ENCODE measurements at places on chromosomes 6 and 20.
A peak's percentile ranks its signal among the peaks of the same experiment; 100 is the strongest.

GRCh38 chr6:9503111-9503761 lies 911.6 kb downstream of the TFAP2A start:
- peak; percentile 91 for DNase-seq

DNA sequence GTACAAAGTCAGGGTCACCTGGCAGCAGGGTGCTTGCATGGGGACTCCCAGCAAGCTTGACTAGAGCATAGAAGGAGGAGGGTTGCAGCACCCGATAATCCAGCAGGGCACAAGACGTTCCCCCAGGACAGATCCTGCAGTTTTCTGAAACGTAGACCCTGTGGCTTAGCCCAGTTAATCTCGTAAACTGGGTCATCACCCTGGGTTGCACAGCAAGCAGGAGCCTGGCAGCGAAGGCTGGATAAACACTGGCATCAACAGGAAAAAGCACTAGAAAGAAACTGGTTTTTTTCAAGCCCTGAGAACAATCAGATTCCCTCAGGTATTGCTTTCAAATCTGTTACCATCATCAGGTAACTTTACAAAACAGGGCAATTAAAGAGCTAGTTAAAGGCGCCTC lies 92.6 kb downstream of the PDE7B start:
- no peak for DNase-seq

DNA sequence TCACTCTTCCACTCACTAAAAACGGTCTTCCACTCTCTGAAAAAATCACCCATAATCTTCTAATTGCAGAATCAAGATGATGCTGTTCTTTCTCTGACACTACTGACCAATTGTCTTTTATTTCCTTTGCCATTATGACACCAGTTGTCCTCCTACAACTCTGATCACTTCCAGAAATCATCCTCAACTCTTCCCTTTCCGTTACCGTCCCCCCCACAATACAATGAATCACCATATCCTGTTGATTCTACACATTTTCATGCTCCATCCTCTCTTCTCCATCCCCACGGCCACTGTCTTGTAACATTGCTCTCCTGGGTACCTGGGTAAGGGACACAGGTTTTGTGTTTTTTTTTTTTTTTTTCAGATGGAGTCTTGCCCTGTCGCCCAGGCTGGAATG lies 2.5 kb upstream of the PPP2R5D start:
- no peak for DNase-seq

- DNase-seq, result no peak
Measured at GRCh38 chr20:12808006-12808567, 200.7 kb upstream of the SPTLC3 start.

DNA sequence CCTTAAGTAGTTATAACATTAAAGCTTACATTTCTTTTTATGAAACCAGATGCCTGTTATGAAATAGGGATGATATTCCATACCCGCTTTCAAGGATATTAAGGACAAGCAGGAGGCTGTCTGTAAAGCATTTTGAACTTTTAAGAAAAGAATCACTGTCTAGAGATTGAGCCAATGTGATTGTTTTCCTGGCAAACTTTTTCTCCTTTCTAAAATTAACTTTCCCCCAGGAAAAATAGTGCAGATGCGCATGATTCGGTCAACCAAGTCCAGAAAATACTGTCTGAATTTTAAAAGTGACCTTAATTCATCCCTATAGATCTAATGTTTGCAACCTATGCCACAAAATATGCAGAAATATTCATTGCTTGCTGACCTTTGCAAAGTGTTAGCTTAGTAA lies 15.1 kb upstream of the DEK start:
- no peak for DNase-seq

GRCh38 chr6:102717737-102718456 lies 1324.4 kb downstream of the GRIK2 start:
- no peak for DNase-seq

DNA sequence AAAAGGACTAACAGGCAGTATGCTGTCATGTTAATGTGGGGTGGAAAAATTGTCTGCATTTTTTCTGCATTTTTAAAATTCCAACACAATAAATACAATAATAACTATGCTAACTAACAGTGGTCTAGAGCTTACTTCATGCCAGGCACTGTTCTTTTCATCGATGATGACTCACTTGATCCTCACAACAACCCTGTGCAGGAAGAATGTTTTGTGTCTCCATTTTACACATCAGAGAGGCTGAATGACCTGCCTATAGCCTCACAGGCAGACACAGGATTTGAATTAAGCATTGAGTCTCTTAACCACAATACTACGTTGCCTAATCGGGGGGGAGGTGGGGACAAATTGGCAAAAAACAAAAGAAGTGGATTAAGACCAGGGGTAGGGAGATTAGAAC lies 26.9 kb upstream of the FANCE start:
- DNase-seq, result peak; percentile 98

- no peak for DNase-seq
Measured at GRCh38 chr20:38805958-38806854, 709 bp downstream of the PPP1R16B start.

DNA sequence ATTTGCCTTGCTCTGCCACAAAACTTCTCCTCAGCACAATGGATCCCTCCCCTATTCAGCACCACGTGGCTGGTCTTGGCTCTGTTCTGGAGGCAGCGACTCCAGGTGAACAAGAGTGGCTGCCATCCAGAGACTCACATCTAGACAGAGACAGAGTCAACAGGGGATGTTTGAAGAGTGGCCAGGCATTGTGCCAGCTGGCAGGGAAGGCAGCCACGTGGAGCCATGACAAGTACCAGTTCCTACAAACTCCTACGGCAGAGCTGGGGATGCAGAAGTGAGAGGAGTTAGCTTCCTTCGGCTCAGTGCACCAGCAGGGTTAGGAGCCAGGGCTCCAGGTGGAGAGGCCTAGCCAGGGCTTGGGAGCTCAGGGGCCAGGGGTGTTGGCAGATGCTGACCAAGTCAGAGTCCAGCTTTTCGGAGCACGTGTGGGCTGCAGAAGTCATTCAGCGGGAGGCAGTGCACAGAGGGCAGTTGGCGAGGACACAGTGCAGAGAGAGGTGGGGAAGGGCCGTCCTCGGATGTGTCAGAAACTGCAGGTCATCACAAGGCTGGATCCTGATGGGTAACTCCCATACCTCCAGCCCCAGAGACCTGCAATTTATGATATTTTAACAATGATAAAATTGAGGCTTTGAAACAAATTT lies 171.7 kb upstream of the PDE10A start:
- no peak for DNase-seq

DNA sequence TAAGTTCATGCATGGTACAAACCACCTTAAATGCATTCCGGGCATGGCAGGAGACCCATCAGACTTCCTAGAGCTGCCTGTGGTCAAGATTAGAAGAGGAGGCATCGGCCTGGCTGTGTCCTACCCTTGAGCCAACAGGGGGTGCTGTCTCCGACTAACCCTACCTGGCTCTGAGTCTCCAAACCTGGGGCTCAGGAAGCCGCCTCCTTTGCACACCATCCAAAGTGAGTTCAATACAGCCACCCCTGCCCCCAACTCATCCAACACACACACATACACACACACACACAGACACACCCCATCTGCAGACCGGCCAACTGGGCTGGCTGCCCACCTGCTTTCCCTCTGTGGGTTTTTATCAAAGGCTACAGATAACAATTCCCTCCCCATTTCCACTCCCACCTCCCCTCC lies 77.0 kb downstream of the JPH2 start:
- no peak for DNase-seq

DNA sequence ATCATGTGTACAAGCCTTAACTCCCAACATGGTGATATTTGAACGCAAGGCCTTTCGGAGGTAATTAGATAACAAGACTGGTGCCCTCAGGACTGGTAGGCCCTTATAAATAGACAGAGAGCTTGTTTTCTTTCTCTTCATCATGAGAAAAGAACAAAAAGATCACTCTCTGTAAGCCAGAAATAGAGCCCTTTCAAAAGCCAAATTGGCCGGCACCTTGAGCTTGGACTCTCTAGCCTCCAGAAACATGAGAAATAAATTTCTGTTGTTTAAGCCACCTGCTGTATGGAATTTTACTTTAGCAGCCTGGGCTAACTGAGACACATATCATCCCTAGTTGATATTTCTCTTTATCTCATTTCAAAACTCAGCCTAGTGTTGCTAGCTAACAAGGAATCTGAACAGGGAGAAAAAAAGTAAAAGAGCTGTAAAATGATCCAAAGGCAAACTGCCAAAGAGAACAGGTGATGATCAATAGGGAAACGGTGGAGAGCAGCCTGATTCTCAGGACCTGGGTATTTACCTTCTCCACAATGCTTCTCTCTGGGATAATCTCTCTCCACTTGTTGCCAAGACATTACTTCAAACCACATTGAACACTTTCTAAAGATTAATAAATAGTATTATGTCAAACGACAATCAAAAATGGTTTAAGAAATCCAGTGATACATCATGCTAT lies 6.1 kb downstream of the COL21A1 start:
- DNase-seq, result no peak

DNA sequence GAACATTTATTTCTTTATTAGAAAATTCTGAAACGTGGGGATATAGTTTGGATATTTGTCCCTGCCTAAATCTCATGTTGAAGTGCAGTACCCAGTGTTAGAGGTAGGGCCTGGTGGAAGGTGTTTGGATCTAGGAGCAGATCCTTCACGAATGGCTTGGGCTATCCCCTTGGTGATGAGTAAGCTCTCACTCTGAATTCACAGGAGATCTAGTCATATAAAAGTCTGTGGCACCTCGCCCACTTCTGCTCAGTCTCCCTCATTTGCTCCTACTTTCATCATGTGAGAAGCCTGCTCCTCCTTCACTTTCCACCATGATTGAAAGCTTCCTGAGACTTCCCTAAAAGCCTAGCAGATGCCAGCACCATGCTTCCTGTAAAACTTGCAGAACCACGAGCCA lies 96.8 kb upstream of the GJE1 start:
- DNase-seq, result no peak

- no peak for DNase-seq
Measured at GRCh38 chr20:48970681-48971365, 49.3 kb downstream of the ARFGEF2 start.

GRCh38 chr6:45803071-45803470 lies 212.6 kb downstream of the CLIC5 start:
- DNase-seq, result no peak

- no peak for DNase-seq
Measured at GRCh38 chr6:90105506-90106170, 191.0 kb downstream of the BACH2 start.

- DNase-seq, result peak; percentile 47
Measured at GRCh38 chr20:33908336-33908735, 85.4 kb upstream of the RALY start.

DNA sequence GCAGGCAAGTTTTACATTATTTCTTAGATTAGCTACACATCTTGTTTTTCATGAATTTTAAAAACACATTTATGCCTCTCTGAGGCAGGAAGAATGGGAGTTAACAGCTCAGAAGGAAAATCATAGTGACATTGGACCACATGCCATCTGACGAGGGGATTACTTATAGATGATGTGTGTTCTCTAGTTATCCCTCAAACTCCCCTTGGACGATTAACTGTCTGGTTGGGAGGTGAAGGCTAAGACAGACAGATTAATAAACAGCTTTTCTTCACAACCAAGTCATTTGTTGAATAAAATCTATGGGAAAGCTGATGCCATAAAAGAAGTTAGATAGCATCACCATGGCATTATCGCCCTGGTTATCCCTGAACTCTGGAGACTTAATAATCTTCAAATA lies 80.0 kb upstream of the PREP start:
- no peak for DNase-seq

DNA sequence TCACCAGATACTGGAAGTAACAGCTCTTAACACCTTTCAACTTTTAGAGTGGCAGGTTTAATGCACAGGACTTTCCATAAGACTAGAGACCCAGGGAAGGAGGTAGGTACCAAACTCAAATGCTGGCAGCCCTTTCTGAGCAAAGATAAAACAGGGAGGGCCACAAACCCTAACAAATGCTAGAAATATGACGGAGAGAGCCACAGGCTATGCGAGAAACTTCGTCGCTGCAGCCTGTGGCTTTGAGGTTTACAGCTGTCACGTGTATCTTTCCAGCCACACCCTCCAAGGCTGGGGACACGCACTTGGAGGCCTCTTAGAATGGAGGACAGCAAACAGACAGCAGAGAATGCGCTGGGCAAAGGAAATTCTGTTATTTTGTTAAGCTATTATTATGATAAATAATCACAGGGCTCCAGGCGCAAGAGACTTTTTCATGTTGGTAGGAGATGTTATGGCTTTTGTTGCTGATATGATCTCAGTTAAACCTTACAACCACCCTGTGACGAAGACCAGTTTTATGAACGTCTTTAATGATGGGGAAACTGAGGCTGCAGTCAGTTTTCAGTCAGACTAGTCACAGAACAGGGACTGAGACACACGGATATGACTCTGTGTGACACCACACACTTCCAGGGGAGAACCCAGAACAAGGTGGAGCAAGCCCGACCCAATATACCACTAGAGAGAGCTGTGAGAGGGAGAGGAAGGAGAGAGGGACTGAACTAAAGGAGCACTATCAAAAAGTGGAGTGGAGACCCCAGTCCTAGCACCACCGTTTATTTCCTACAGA lies 2.0 kb downstream of the TRAM2 start:
- peak; percentile 75 for DNase-seq

DNA sequence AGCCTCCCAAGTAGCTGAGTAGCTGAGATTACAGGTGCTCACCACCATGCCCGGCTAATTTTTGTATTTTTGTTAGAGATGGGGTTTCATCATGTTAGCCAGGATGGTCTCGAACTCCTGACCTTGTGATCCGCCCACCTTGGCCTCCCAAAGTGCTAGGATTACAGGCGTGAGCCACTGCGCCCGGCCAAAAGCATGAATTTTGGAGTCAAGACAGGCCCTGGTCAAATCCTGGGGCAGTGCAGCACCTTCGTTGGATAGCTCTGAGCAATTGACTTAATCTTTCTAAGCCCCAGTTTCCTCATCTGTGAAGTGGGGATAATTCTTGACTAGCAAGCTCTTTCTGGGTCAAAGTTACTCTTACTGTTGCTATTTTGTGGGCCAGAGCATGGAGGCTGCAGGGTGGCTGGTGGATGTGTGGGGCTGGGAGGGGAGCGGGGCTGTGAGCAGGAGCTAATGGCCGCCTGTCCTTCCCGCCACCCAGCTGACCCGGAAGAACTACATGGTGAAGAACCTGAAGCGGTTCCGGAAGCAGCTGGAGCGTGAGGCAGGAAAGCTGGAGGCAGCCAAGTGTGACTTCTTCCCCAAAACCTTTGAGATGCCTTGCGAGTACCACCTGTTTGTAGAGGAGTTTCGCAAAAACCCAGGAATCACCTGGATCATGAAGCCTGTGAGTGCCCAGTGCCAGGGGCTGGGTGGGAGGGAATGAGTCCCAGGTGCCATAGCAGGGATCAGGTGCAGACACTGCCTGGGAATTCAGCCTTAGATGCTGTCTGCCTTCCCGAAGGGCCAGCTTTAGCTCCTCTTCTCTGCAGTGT lies 39.0 kb downstream of the TTLL9 start:
- no peak for DNase-seq

DNA sequence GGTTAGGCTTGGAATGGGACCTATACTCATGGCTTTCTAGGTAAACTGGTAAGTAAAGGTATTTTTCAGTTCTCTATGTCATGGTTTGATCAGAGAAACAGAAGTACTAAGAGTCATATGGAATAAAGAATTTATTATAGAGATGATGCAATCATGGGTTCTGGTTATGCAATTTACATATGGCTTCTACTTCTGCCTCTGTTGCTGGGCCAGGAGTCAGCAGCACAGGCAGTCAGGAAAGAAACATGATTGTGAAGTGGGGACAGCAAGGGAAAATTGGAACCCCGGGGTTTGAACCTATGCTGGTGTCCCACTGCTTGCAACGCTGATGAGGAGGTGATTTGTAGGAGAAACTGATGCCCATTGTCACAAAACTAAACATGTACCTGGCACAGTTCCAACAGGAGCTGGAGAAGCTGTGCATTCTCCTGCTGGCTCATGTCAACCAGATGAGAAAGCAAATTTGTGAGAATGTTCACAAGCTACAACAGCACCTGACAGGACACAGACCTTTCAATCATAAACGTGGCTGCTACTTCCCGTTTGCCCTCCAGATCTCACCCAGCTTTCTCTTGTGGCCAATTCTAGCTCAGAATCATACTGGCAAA lies 887.1 kb downstream of the TFAP2A start:
- DNase-seq, result no peak

Measured in fibroblast of skin of right biceps (primary cell).